ENCODE measurements at places on chromosomes 6 and 20. TPM values are rescaled to one million over a fixed set of nuclear protein-coding genes. Genes with fewer than 3 reads are reported as not detected.

Gene EPHA7
- not detected for total RNA-seq

Gene MAS1L
- not detected for total RNA-seq

Gene CASS4
- 0.21 TPM for total RNA-seq

Gene PRICKLE4
- total RNA-seq, result 0.28 TPM

Gene HAO1
- total RNA-seq, result not detected

Gene PDYN
- not detected for total RNA-seq

Gene NMBR
- total RNA-seq, result not detected

Gene ARFGEF3
- total RNA-seq, result 3.0 TPM

Gene THBS2
- total RNA-seq, result 3.3 TPM

Gene MCCD1
- not detected for total RNA-seq

Gene ADA
- 22.1 TPM for total RNA-seq

Gene HSPA12B
- 0.14 TPM for total RNA-seq

Gene FAM184A
- 0.14 TPM for total RNA-seq

Gene POM121L2
- total RNA-seq, result not detected

Gene RBBP8NL
- total RNA-seq, result 4.2 TPM

Gene C20orf202
- 0.05 TPM for total RNA-seq

Gene SLC22A16
- not detected for total RNA-seq

Gene EFHC1
- 2.6 TPM for total RNA-seq

Gene MROH8
- 1.2 TPM for total RNA-seq

Gene HNF4A
- total RNA-seq, result not detected

Gene TMEM200A
- total RNA-seq, result 0.98 TPM

Gene CDH26
- 2.0 TPM for total RNA-seq

Gene NEU1
- total RNA-seq, result 34.1 TPM

Gene SLC17A3
- total RNA-seq, result not detected

Gene FNDC1
- not detected for total RNA-seq

Gene NKX2-4
- not detected for total RNA-seq

Gene MYLK2
- not detected for total RNA-seq

Gene FLRT3
- 19.9 TPM for total RNA-seq

Gene FKBP1A
- total RNA-seq, result 138 TPM

Gene CST7
- total RNA-seq, result not detected

Gene TRIM15
- not detected for total RNA-seq

Gene AURKA
- 39.7 TPM for total RNA-seq

Gene PLA2G7
- 0.51 TPM for total RNA-seq

Gene MEP1A
- total RNA-seq, result 0.21 TPM

Gene KHDC1L
- total RNA-seq, result not detected

Gene HEY2
- total RNA-seq, result 0.78 TPM

Gene TRDN
- total RNA-seq, result not detected

Gene MAPK13
- total RNA-seq, result 80.4 TPM

Gene AIF1
- total RNA-seq, result not detected

Gene CTNNBL1
- 33.7 TPM for total RNA-seq

Gene NRN1
- not detected for total RNA-seq

Gene GDAP1L1
- total RNA-seq, result not detected

Gene OR2B6
- total RNA-seq, result not detected

Gene EFCAB8
- not detected for total RNA-seq

Gene KIF6
- total RNA-seq, result not detected

Gene HECA
- 8.8 TPM for total RNA-seq

Measured in airway epithelial cell (primary cell).